ENCODE measurements at places on chromosomes 13 and 19. TPM values are rescaled to one million over a fixed set of nuclear protein-coding genes. Genes with fewer than 3 reads are reported as not detected.

Gene REEP6
- 53.9 TPM for total RNA-seq

DNA sequence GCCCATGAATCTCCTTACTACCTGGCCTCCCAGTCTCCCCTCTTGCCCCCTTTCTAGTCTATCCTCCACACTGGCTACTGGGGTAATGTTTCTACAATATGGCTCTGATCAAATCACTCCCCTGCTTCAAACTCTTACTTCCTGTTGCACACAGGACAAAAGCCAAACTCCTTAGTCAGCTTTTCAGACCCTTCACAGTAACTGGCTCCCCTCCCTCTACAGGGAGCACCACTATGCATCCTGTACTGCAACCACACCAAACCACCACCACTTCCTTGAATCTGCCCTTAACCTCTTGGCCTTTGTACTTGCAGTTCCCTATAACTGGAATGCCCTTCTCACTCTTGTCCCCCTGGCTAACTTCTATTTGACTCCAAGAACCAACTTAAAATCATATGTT, 32.2 kb downstream of the DEDD2 start:
- no peak overlapping the region for H3K4me3 ChIP-seq
- no peak for DNase-seq
- H3K36me3 ChIP-seq: no peaks in the 10 kb centered on the region
- no peak overlapping the region for H3K27ac ChIP-seq
- peaks cover 6% of the 10 kb centered on the region for H3K4me1 ChIP-seq
- peaks cover 2% of the 10 kb centered on the region for H3K27me3 ChIP-seq

DNA sequence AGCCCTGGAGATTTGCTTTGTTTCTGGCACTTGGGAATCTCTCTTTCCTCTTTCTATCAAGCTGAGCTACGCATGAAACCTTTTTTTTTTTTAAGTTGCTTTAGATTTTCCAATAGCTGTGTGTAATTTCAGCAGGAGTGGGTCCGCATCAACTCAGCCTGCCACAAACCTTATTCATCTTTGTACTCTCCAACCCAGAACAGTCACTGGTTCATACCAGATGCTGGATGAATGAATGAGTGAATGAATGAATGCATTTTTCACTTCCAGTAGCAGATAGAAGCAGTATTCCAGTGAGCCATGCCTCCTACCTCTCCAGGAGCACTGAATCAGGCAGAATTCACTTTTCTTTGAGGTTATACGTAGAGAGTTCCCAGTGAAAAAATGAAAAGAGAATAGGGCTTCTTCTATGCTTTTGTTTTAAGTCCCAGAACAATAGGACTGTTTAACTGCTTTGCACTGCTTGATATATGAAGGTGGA, 221.1 kb downstream of the TM9SF2 start:
- no peaks in the 10 kb centered on the region for H3K4me1 ChIP-seq
- H3K36me3 ChIP-seq: no peaks in the 10 kb centered on the region
- no peaks in the 10 kb centered on the region for H3K27me3 ChIP-seq
- no peak overlapping the region for H3K4me3 ChIP-seq

DNA sequence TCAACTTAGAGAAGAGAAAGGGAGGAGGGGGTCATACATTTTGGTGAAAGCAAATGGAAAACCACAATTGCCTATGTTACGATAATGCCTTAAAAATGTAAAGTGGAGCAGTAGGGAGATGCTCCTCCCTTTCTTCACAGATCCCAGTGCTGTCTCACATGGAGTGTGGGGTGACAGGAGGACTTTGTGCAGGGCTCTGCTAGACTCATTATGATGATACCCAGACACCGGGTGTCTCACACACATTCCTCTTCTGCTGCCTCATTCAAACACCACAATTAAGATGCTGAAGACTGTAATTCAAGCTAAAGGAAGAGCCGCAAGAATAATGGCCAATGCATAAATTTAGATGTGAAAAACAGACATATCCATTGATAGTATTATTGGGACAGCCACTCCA, 150.6 kb downstream of the LHFPL6 start:
- no peaks in the 10 kb centered on the region for H3K4me1 ChIP-seq
- H3K4me3 ChIP-seq: no peak overlapping the region
- H3K36me3 ChIP-seq: no peaks in the 10 kb centered on the region
- peaks cover 43% of the 10 kb centered on the region for H3K27me3 ChIP-seq

DNA sequence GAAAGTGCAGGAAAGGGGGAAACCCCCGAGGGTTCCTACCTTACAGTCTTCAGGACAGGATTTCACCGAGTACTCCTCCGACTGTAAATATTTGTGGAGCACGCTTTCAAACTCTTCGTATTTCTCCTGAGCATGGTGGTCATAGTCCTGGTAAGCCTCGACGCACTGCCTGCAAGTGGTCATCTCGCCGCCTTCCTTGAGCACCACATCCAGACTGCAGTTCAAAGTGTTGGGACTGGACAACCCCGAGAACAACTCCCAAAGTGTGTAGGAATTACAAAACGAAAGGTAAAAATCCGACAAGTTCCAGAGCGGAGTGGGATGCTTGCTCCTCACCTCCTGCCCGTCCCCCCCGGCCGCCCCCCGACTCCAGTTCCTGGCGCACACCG, 349.7 kb downstream of the LIG4 start:
- no peaks in the 10 kb centered on the region for H3K4me1 ChIP-seq
- no peaks in the 10 kb centered on the region for H3K36me3 ChIP-seq
- no peak for DNase-seq
- no peak overlapping the region for H3K4me3 ChIP-seq

GRCh38 chr13:51659276-51660127, 75.2 kb downstream of the WDFY2 start:
- H3K27ac ChIP-seq: no peak overlapping the region
- no peak overlapping the region for H3K4me3 ChIP-seq
- H3K4me1 ChIP-seq: peaks cover 3% of the 10 kb centered on the region
- no peaks in the 10 kb centered on the region for H3K36me3 ChIP-seq
- no peak for DNase-seq

- H3K27ac ChIP-seq: no peak overlapping the region
- no peaks in the 10 kb centered on the region for H3K4me1 ChIP-seq
- no peak for DNase-seq
Measured at GRCh38 chr19:30471441-30471840, 99.3 kb downstream of the ZNF536 start.

DNA sequence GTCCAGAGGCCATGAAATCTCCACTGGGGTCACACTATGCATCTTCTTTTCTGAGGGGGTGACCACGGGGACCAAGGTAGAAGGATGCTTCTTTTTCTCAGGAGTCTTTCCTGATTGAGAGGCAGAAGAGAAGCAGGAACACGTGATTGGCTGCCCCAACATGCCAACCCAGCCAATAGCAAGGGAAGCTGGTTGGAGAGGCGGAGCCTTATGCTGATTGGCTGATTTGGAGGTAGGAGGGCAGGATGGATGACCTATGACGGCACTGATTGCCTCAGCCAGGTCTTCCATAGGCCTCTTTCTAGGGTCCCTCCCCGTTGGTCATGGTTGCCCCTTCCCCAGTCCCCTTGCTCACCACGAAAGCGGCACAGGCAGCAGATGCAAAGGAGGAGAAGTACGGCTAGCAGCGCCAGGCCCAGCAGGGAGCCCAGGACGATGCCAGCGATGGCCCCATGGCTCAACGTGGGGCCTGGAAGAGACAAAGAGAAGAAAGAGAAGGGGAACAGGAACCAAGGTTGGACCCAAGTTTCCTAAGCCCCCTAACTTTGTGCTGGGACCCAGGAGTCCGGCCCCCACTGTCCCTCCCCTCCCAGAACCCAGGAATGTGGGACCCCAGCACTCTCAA, 8.0 kb downstream of the VSIG10L start:
- H3K27me3 ChIP-seq: no peaks in the 10 kb centered on the region
- no peaks in the 10 kb centered on the region for H3K36me3 ChIP-seq
- DNase-seq: peak; percentile 27
- no peak overlapping the region for H3K27ac ChIP-seq
- H3K4me3 ChIP-seq: no peak overlapping the region

DNA sequence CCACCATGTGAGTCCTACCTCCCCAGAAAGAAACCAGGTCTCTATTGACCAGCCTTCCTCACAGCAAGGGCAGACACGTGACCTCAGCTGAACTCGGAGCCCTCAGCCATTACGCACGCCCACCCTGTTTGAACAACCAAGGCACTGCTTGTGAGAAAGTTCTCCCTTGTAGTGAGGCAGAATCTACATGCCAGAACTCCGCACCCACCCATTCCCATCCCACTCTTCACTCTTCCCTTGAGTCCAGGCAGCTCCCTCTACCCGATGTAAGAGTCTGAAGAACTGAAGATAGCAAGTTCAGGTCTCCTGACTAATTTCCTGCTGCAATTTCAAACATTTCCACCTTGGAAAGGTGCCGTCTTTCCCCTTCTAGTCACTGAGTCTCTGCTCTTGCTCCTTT, 6.4 kb downstream of the NOVA2 start:
- no peaks in the 10 kb centered on the region for H3K4me1 ChIP-seq
- no peak overlapping the region for H3K4me3 ChIP-seq
- no peak overlapping the region for H3K27ac ChIP-seq
- H3K27me3 ChIP-seq: no peaks in the 10 kb centered on the region
- no peak for DNase-seq

Gene PIAS4
- 28.4 TPM for total RNA-seq

- H3K27ac ChIP-seq: no peak overlapping the region
- no peak overlapping the region for H3K4me3 ChIP-seq
- no peaks in the 10 kb centered on the region for H3K4me1 ChIP-seq
- DNase-seq: no peak
Measured at GRCh38 chr19:32859591-32859990, 10.0 kb downstream of the SLC7A9 start.

DNA sequence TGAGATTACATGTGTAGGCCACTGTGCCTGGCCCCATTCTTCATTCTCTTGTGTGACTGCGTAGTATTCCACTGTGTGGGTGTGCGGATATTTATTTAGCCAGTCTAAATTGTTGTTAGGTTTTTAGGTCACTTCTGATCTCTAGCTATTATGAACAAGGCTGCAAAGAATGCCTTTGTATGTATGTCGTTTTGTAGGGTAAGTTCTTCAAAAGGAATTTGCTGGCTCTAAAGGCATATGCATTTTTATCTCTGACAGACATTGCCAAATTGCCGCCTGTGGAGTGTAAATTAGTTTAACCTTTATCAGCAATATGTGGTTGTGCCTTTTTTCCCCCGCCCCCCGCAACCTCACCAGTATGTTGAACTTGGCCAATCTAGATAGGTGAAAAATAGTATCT, 30.3 kb upstream of the EHD2 start:
- no peak overlapping the region for H3K4me3 ChIP-seq
- H3K4me1 ChIP-seq: no peaks in the 10 kb centered on the region
- H3K27me3 ChIP-seq: no peaks in the 10 kb centered on the region
- DNase-seq: no peak
- H3K36me3 ChIP-seq: no peaks in the 10 kb centered on the region

Gene RXFP2
- not detected for total RNA-seq

DNA sequence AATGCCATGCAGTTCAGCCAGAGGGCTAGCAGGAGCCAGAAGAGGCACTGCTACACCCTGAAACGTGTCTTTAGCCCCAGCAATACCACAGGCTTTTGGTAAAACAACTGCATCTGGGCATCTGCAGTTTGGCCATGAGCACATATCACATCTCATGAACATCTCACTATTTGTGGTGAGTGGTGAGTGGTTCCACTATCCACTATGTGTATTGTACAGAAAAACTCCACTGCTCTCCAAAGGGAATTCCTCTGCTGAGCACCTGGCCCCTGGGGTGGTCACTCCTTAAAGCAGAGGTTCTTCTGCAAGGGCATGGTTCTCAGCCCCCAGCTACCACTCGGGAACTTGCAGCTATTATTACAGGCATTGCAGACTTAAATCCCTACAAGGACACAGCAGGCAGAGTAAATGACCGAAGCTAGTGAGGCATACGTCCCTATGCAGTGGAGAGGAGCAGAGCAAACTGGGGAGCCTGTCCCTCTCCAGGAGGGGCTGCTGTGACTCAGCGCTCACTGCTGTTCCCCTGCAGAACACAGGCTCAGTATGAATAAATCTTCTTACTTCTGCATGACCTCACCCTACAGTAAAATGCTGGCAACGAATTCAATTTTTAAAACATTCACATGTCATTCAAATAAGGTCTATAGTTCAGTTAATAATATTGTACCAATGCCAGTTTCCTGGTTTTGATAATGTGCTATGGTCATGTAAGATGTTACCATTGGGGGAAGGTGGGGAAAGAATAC, 332.4 kb upstream of the ZNF507 start:
- no peak overlapping the region for H3K27ac ChIP-seq
- no peaks in the 10 kb centered on the region for H3K36me3 ChIP-seq
- H3K4me3 ChIP-seq: no peak overlapping the region
- DNase-seq: no peak
- no peaks in the 10 kb centered on the region for H3K27me3 ChIP-seq

DNA sequence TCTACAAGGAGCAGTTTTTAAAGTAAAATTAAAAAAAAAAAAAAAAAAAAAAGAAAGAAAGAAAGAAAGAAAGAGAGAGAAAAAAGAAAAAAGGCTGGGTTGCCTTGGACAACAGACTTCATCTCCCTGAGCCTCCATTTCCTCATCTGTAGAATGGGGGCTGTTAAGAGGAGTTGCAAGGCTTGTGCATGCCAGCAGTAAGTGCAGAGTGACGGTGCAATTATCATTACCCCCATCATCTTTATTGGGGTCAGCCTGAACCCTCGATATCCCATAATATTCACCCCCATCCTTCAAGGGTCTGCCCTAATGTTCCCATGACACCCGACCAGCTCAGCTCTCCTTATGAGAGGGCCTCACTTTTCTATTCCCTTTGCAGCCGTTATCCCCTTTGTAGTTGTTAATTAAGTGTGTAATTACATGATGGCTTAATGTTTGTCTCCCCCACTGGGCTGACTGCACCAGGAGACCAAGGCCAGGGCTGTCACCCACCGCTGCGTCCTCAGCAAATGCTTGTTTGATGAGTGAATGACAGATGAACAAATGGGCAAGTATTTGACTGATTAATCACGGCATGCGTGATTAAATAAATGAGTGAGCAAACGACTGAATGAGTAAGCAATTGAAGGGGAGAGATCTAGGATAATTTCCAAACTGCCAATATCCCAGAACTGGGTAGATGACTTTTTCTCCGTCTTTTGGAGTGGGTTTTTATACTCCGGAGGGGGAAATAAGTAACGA, 10.1 kb downstream of the FOSB start:
- no peaks in the 10 kb centered on the region for H3K27me3 ChIP-seq
- no peak for DNase-seq
- peak overlapping the region; percentile 53 for H3K4me3 ChIP-seq
- peak overlapping the region; percentile 71 for H3K27ac ChIP-seq

Gene CEACAM3
- total RNA-seq: not detected

GRCh38 chr19:497491-497868, 1.2 kb downstream of the MADCAM1 start:
- peaks cover 2% of the 10 kb centered on the region for H3K4me1 ChIP-seq
- H3K4me3 ChIP-seq: no peak overlapping the region
- no peaks in the 10 kb centered on the region for H3K27me3 ChIP-seq
- no peak for DNase-seq
- H3K36me3 ChIP-seq: no peaks in the 10 kb centered on the region
- H3K27ac ChIP-seq: no peak overlapping the region

GRCh38 chr13:39269411-39269810, 231.2 kb downstream of the NHLRC3 start:
- H3K4me1 ChIP-seq: no peaks in the 10 kb centered on the region
- no peaks in the 10 kb centered on the region for H3K36me3 ChIP-seq
- H3K4me3 ChIP-seq: no peak overlapping the region
- H3K27ac ChIP-seq: no peak overlapping the region
- DNase-seq: no peak
